Epithelial cell of prostate (primary cell): ENCODE measurements at places on chromosomes 13 and 19.

DNA sequence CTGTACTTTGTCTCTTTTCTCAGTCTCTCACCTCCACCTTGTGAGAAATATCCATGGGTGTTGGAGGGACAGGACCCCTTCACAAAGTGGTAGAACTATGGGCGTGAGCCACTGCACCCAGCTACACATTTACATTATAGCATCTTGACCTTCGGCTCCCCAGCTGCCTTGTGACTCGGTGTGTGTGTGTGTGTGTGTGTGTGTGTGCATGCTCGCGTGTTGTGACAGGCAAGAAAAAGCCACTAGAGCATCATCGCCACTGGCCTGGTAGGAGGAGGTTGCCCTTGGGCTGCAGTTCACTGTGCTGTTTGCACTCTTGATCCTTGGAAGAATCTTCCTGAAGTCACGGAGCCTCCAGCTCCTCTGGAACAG lies 13.7 kb upstream of the ZNF888 start:
- DNase-seq, result no peak

DNA sequence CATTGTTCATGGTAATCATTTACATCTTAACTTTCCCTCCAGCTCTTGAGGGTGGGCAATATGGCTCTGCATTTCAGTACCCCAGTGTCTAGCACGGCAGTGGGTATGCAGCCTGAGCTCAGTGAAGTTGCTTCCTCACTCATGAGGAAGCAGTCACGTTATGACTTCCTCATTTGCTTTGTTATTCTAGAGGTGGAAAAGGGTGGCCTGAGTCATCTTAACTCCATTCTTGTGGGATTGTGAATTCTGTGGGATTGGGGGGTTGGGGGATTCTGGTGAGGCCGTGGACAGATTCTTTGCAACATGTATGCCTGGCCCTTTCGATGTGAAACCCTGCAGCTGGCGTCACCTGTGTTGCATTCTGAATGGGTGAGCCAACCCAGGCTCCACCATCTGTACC lies 406.7 kb upstream of the ZNF507 start:
- DNase-seq, result no peak

DNA sequence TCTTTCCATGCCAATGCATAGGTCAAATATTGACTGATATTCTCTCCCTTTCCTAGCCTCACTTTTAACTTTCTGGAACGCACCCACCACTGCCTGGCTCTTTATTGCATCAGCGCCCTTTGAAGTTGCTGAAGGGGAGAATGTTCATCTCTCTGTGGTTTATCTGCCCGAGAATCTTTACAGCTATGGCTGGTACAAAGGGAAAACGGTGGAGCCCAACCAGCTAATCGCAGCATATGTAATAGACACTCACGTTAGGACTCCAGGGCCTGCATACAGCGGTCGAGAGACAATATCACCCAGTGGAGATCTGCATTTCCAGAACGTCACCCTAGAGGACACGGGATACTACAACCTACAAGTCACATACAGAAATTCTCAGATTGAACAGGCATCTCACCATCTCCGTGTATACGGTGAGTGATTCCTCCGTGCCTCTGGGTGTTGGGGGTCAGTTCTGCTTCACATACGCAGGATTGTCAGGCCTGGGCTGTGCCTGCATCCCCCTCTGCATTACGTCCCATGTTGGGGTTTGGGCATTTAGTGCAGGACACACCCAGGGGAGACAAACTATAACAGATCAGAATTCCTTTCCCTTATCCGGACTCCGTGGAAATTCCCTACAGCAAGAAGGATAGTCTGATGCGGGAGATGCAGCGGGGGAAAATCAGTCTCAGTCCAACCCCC lies 1.3 kb downstream of the CEACAM21 start:
- no peak for DNase-seq

GRCh38 chr19:5191091-5191490 lies 149.5 kb downstream of the PTPRS start:
- DNase-seq, result no peak

DNA sequence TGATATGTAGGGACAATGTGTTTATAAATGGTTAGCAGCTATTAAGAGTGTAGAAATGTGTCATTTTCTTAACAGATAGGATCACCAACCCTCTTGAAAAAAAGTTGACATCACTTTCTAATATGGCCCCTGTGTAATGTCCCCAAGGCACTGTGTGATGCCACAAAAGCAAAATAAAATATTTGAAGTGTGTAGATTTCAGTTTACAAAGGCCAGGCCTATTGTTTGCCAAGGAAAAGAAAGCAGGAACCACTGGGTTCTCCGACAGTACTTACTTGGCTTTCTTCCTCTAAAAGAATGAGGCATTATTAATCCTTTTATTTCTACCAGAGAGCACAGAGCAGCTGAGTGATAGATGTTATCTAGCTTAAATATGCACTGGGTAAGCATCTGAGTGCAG lies 10.5 kb upstream of the GJA3 start:
- DNase-seq, result no peak

DNA sequence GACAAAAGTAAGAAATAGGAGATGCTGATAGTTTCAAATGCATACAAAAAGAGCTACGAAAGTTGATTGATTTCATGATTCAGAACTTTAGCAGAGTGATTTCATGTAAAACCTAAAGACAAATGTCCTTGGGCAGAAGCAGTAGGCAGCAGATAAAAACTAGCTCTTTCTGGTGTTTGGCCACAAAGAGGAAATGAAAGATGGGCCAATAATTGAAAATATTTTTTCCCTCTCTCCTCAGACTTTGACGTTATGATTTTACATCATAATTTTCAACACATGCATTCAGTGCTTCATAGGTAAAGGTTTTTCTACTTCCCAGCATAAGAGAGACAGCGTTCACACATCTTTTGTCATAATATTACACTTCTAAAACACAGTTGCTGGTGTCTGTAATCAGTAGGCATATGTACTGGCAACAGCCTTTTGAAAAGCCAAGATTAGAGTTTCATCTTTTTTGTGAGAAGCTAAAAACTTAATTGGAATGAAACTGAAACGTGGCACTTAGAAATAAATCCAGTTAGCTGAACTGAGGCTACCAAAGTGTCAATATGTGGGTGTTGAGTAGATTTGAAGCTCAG lies 9.3 kb downstream of the SCEL start:
- DNase-seq, result no peak

DNA sequence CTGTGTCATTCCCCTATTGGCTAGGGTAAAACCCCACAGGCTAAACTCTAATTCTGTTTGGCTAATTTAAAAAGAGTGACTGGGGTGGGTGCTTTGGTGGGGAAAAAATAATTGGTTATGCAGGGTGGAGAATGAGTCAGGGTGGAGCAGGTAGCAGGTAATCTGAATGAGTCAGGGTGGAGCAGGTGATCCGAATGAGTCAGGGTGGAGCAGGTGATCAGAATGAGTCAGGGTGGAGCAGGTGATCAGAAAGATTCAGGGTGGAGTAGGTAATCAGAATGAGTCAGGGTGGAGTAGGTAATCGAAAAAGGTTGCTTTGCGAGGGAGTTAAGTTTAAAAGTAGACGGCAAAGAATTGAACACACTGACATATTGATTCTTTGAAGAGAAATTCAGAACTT lies 1218.8 kb upstream of the ATXN8OS start:
- no peak for DNase-seq

- no peak for DNase-seq
These were observed 76.2 kb downstream of the SLC15A1 start for GRCh38 chr13:98676239-98676638.

DNA sequence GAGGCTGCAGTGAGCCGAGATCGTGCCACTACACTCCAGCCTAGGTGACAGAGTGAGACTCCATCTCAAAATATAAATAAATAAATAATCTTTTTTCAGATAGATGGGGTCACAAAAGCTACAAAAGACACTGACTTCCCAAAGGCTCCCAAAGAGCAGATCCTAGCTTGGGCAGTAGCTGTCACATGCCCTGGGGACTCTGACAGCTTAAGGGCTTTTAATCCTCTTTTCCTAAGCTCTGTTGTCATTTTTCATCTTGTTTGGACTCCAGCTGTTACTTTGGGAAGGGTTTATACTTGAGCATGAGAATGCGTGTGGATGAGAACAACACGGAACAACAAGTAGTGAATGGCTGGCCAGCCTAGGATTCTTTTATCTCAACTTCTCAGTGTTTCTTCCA lies 231.7 kb downstream of the MZT1 start:
- DNase-seq, result no peak
